Glutamatergic neuron (in vitro differentiated cells): ENCODE measurements at places on chromosomes 6 and 20. TPM values are rescaled to one million over a fixed set of nuclear protein-coding genes. Genes with fewer than 3 reads are reported as not detected.
A peak's percentile ranks its signal among the peaks of the same experiment; 100 is the strongest.

Gene DEFB123
- total RNA-seq: not detected

Gene RBM24
- 4.9 TPM for total RNA-seq

Gene DDX43
- not detected for total RNA-seq

Gene RGS17
- total RNA-seq: 11.5 TPM

- peak; percentile 23 for DNase-seq
- no peaks in the 10 kb centered on the region for H3K27me3 ChIP-seq
- H3K4me3 ChIP-seq: no peak overlapping the region
- H3K36me3 ChIP-seq: no peaks in the 10 kb centered on the region
Measured at GRCh38 chr6:108526739-108527174, 34.0 kb upstream of the FOXO3 start.

- H3K27me3 ChIP-seq: peaks cover 4% of the 10 kb centered on the region
- H3K27ac ChIP-seq: no peak overlapping the region
- H3K4me3 ChIP-seq: no peak overlapping the region
- H3K36me3 ChIP-seq: peaks cover 4% of the 10 kb centered on the region
- no peak for DNase-seq
Measured at GRCh38 chr20:51583499-51583898, 41.0 kb upstream of the NFATC2 start.
